ENCODE measurements at places on chromosomes 1 and 21.
A peak's percentile ranks its signal among the peaks of the same experiment; 100 is the strongest.

DNA sequence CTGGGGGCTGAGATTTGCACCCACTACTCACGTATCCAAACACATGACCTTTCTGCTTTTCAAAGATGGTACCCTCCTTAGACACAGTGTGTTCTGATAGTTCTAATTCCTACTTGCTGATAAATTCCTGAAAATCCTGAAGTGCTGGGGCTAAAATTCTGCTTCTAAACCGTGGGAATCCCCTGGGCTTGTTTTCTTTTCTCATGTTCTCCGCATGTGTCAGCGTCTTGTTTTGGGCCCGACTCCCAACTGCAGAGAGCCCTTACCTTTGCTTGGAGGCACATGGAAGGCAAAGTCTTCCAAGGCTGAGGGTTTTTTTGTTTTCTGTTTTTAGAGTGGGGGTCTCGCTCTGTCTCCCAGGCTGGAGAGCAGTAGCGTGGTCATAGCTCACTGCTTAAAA is 27.2 kb downstream of the PSMG1 start:
- DNase-seq = no peak

DNA sequence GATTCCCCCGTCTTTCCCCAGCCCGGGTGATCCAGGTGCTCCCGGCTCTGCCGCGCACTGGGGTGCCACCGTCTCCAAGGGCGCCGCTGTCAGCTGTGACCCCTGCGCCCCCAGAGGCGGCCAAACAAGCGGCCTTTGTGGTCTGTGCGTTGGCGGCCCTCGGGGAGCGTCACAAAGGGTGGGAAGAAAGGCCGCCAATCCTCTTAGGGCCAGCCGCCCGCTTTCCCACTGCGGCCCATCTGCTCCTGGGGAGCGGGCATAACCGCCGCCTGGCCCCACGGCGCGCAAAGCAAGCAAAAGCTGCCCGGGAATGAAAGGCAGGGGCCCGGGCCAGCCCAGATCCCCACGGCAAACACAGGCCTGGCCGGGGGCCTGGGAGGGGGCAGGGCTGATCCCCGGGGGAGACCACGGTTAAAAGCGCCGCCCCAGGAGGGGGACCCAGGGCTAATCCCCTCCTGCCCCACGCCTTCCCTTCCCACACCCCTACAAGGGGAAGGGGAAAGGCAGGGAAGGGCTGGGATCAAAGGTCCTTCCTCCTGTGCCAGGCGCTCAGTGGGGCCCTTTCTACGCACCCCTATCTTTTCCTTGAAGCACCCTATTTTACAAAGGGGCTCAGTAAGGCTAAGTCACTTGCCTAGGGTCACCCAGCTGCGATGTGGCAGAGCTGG is 24.0 kb downstream of the C1QB start:
- DNase-seq = no peak

GRCh38 chr21:40985370-40985769 is 138.4 kb upstream of the DSCAM start:
- DNase-seq = no peak

- DNase-seq = no peak
Observed at GRCh38 chr1:67723126-67723525, 38.1 kb downstream of the GADD45A start.

DNA sequence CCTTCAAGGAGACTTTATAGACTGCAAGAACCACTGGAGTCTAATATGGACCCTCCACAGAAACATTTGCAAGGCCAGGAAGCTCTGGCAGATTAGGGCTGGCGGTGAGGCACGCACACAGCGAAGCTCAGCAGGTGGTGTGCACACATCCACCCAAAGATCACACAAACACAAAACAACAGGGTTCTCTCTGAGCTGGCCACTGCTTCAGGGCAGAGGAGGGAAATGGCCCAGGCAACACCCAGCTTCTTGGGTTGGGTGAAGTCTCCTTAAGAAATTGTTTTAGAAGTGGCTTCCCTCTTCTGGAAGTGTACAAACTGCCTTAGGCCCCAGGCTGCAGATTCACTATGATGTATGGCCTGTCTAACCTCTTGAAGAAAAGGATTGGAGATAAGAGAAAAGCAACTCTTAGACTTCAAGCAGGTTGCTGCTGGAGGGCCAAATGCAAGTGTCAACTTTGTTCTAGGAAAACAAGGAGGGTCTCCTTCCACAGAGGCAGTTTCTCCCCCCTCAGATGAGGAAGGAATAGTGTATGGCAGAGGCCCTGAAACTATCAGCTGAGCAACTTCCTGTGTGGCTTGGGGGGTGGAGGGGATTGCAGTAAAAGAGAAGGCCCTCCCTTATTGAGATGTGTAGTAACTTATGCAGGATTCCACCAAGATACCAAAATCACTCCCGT is 2.0 kb downstream of the RCSD1 start:
- DNase-seq = no peak

GRCh38 chr1:156436141-156437036 is 64.2 kb downstream of the MEF2D start:
- DNase-seq = peak; percentile 43

- no peak for DNase-seq
Observed at GRCh38 chr1:38958967-38959366, 17.3 kb upstream of the RHBDL2 start.
